ENCODE measurements at places on chromosomes 3 and 15.

GRCh38 chr3:172115787-172116186 lies 76.4 kb downstream of the FNDC3B start:
- DNase-seq: no peak

- DNase-seq: no peak
Measured at GRCh38 chr3:43998370-43998835, 243.3 kb upstream of the TOPAZ1 start.

- no peak for DNase-seq
Measured at GRCh38 chr3:31772758-31773473, 208.1 kb downstream of the OSBPL10 start.

DNA sequence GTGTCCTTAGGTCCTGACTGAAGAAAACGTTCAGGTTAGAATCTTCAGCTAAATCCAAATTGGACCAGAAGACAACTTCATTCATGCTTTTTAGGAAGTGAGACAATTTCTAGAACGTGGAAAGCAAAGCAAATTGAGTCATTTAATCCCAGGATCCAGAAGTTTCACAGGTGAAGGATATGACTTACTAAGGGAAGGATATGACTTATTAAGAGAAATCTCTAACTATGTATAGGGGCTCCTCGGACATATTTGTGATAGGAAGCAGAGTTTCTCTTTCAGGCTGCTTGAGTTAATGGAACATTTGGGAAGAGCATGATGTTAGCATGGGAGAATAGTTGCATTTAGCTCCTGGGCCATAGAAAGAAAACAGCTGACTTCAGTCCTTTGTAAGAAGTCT lies 16.1 kb upstream of the PLOD2 start:
- no peak for DNase-seq

- no peak for DNase-seq
Measured at GRCh38 chr3:59317386-59317785, 267.6 kb upstream of the CFAP20DC start.

DNA sequence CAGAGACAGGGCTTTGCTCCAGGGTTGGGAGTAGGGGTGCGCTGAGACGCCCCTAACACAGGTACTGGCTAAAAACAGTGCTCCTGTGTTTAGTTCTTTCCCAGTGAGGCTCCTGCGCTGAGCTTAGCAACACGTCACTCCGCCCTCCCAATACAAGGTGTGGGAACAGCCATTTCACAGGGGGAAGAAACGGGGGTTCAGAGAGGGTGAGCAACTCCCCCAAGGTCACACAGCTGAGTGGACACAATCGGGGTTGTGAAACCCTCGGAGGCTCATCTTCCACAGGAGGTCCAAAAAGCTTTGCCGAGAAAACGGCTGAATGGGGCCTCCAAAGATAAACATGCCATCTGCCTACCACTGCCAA lies 628 bp downstream of the PRRT3 start:
- no peak for DNase-seq

DNA sequence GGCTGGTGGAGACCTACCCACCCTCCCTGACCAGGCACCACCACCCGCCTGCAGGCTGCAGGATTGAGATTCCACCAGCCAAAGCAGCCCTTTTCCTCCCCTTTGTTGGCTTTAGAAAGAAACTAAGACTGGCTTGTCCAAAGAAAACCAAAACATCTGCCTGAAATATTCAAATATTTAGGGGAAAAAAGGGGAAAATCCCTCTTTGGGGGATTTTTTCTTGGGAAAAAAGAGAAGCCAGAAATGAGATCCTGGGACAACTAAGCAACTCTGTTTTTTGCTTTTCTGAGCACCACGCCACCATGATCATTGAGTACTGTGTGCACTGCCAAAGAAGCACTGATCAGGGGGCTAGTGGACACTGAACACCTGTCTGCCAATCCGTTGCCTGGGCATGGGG lies 2.6 kb downstream of the DCLK3 start:
- no peak for DNase-seq

DNA sequence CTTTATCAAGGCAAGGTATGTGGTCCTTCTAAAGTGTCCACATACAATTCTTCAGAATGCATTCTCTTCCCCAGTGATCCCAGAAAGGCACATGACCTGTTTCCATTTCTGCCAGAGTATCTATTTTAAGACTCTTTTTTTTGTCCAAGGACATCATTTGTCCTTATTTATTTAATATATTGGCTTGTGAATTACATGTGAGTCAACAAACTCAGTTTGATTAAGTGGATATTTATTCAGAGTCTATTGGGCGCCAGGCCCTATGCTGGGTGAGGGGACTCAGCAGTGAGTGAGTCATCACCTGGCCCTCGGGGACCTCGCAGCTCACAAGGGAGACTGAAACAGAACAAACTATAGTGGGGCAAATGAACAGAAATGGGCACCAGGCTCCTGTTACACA lies 136.8 kb downstream of the SNRK start:
- no peak for DNase-seq

GRCh38 chr3:152245498-152246170 lies 23.1 kb upstream of the MBNL1 start:
- DNase-seq: no peak

GRCh38 chr15:98195796-98196195 lies 235.3 kb downstream of the ARRDC4 start:
- no peak for DNase-seq

GRCh38 chr3:4746241-4746958 lies 232.8 kb upstream of the BHLHE40 start:
- DNase-seq: no peak

GRCh38 chr3:41126472-41126871 lies 72.8 kb upstream of the CTNNB1 start:
- no peak for DNase-seq

DNA sequence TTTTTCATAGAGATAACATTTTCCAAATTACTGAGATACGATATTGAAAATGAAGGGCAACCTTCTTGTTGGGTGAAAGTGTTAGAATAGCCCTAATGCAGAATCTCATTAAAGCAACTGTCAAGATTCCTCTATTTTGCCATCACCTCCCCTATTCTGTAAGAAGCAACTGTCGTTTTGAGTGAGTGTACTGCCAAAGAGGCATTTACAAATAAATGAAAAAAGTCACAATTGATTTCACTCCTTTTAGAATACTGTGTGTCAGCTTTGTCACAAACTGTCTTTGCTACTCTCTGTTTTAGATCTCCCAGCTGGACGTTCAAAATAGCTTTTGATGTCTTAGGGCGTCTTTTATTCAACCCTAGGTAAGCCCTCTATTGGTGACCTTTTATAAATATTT lies 322.8 kb upstream of the NAALADL2 start:
- no peak for DNase-seq

DNA sequence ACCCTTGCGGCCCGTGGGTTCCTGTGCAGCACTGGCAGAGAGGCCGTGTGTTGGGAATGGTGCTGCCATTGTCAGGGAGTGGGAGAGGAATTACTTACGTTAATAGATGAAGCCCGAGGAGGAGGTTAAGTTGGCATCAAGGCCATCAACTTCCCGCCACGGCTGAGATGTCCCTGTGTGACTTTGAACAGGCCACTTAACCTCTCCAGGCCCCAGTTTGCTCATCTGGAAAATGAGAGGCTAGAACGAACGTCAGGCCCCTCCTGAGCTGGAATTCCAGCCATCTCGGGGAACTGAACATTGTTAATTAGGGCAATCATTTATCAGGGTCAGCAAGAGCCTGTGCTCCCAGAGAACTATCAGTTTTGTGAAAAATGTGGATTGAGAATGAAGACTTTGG lies 91.4 kb upstream of the MYZAP start:
- no peak for DNase-seq

DNA sequence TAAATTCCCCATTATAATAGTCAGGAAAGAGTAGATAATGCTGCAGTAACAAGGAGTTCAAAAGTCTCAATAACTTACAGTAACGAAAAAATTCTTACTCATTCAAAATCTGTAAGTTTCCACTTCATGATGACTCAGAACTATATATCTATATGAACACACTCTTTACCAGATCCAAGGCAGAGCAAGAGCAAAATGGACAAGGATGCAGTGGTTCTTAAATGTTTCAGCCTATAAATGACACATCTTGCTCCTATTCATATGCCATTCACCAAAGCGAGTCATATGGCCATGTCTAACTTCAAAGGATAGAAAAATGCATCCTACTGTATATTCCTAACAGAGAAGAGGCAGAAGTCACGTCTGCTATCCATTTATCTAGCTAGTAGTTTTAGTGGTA lies 787.7 kb downstream of the NAALADL2 start:
- DNase-seq: no peak

GRCh38 chr3:179021119-179021903 lies 50.3 kb downstream of the ZMAT3 start:
- no peak for DNase-seq

GRCh38 chr15:40366457-40367370 lies 8.7 kb downstream of the DISP2 start:
- DNase-seq: no peak

DNA sequence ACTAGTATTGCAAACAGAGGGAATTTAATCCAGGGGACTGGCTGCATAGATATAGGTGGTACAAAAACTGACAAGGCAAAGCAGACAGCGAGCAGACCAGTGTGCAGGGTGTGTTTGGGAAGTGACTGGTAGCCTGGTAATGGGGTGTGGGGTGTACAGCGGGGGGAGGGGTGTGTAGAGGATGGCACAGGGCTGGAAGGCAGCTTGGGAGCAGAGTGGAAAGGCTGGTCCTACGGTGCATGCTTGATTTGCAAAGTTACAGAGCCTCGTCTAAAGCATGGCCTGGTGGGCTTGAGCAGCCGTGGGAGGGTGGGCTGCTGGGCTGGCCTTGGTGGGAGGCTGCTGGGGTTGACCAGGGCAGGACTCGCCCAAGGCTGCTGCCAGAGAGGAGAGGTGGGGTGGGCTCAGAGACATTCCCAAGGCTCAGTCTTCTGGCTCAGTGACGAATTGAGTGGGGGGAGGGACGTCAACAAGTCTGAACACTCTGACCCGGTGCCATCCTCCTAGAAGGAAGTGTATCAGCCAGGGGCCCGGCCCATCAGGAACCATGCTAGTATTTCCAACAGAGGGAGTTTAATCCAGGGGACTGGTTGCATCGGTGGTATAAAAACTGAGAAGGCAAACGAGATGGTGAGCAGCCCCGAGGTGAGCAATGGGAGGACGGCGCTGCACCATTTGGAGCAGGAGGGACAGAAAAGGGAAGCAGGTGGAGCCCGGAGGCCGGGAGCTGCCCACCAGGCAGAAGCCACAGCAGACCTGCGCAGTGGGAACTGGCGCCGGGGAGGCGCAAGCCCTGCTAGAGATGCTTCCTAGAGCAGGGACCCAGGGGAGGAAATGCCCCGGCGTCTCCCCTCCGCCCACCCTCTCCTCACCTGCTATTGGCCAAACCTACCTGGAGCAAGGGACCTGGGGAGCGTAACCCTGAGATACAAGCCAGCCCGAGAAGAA lies 29.2 kb downstream of the CPN2 start:
- DNase-seq: no peak

DNA sequence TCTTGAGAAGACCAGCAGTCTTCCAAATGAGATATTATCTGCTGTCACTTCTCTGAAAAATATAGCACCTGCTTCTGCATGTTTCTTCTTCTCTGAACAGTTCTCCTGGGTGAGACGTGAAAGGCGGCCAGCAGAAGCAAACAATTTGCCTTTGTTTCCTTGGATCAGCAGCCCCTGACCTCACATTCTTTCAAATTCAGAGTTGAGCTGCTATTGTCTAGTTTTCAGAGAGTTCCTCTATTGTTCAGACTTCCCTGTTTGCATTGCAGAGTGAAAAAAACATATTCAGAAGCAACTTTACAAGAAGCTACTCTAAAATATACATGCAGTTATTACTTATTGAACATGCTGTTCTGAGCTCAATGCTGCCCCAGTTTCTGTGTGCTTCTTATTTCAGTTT lies 653.6 kb downstream of the NAALADL2 start:
- DNase-seq: no peak

- DNase-seq: no peak
Measured at GRCh38 chr3:184031187-184031792, at the start of gene HTR3D. HTR3D (plus strand) TSS chr3:184031742; CDS start chr3:184031742, 0 bp downstream.

- no peak for DNase-seq
Measured at GRCh38 chr3:36903119-36903882, 41.6 kb downstream of the TRANK1 start.

DNA sequence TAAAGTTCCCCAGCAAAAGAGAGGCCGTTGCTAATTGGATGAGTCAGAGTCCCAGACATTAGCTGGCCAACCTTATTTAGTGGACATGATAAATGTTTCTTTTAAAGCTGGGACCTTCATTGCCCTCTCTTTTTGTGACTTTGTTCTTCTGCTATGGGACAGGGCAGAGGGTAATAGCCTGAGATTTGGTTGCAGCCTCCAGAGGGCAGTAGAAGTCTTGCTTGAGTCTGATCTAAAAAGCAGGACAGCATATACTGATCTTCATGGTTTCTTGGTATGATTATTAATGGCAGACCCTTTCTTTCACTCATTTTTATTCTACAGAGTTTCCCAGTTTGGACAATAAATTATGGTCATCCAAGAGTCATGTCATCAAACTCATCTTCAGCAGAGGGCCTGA lies 25.1 kb upstream of the ZKSCAN7 start:
- DNase-seq: no peak

DNA sequence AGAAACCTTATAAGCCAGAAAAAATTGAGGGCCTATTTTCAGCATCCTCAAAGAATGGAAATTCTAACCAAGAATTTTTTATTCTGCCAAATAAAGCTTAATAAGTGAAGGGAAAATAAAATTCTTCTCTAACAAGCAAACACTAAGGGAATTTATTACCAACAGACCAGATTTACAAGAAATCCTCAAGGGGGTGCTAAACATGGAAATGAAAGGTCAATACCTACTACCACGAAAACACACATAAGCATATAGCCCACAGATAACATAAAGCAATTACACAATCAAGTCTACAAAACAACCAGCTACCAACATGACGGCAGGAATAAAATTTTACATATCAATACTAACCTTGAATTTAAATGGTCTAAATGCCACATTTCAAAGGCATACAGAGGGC lies 883.5 kb downstream of the SI start:
- no peak for DNase-seq

GRCh38 chr3:126480206-126480605 lies 4.5 kb upstream of the ZXDC start:
- no peak for DNase-seq

DNA sequence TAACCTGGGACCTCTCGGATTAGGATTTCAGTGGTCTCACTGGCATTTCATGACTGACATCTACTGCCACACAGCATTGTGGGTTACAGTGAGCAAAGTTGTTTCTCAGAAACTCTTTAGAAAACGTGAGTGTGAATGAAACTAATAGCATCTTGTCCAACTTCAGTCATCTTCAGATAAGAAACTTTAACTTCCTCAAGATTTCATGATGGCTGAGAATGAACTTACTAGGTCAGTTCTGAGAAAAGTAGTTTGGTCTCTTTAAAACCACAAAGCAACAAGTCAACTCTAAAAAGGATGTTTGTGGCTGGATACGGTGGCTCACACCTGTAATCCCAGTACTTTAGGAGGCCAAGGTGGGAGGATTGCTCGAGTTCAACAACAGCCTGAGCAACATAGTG lies 14.2 kb upstream of the HOMER2 start:
- no peak for DNase-seq

DNA sequence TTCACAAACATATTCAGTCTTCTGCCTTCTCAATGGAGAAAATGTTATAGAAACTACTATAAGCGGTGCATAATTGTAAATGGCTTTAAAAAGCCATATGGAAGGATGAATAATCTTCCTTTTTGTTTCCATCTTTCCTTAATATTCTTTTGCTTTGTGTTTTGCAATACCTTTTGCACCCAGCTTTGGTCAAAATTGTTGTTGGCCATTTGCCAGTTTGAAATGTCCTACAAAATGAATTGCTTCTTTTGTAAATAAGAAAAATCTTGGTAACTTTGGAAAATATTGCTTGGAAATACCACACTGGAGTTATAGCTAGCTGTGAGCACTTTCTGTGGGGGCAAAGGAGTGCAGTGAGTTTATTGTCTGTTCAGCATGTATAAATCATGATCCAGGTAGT lies 93.5 kb upstream of the NR2F2 start:
- DNase-seq: no peak

GRCh38 chr15:53982876-53983275 lies 4.6 kb downstream of the UNC13C start:
- no peak for DNase-seq
